ENCODE measurements at places on chromosomes 1 and 21. TPM values are rescaled to one million over a fixed set of nuclear protein-coding genes. Genes with fewer than 3 reads are reported as not detected.

The ZNF648 gene
- polyA plus RNA-seq, result 0.24 TPM

The TMEM79 gene
- polyA plus RNA-seq, result 8.2 TPM

The AGMAT gene
- 21.0 TPM for polyA plus RNA-seq

The SFN gene
- polyA plus RNA-seq, result 0.51 TPM

The KRTAP6-1 gene
- not detected for polyA plus RNA-seq

The AADACL3 gene
- not detected for polyA plus RNA-seq

The B3GALT2 gene
- polyA plus RNA-seq, result 17.8 TPM

DNA sequence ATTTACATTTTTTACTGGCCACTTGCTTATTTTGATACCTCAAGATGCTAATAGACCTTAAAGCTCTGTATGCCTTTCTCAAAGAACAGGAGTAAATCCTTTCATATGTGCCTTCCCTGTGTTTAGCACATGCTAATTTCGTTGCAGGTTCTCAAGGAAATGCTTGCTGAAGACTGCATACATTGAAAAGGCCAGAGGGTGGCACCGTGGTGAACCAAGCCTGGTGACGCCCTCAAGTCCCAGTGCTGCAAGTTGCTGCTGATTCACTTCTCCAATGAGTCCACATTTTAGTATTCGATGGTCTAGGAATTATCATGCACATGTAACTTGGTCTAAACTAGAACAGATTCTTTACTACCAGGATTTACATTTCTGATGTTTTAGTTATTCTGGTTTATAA lies 94.1 kb downstream of the CLDN17 start:
- DNase-seq, result no peak

GRCh38 chr1:20073256-20073655 lies 3.3 kb downstream of the PLA2G5 start:
- no peak for DNase-seq

DNA sequence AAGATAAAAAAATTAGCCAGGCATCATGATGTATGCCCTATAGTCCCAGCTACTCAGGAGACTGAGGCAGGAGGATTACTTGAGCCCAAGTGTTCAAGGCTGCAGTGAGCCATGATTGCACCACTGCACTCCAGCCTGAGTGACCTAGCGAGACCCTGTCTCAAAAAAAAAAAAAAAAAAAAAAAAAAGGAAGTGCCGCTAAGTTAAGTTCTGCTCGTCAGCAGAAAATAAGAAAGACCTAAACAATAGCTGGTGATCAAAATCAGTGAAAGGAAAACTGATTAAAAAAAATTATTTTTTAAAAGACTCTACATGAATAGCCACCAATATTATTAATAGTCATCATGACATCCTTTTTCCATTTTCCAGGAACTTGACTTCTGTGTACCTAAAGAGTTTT lies 44.2 kb upstream of the MTR start:
- no peak for DNase-seq

GRCh38 chr21:31614705-31615104 lies 44.8 kb upstream of the SOD1 start:
- no peak for DNase-seq

DNA sequence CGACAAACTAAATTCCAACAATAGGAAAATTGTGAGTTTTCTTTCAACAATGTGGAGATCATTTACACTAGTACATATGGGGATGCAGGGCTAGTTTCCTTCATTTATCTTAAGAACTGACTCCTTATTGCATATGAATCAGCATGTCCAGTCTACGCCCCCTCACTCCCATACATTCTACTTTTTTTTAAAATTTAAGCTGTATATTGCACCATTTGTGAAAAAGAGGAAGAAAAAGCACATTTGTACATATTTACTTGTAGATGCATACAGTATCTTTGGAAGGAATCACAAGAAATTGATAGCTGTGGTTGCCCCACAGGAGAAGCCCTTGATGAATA lies 15.9 kb downstream of the VPS26C start:
- DNase-seq, result no peak

- no peak for DNase-seq
Measured at GRCh38 chr1:85461216-85461918, 3.6 kb downstream of the DDAH1 start.

DNA sequence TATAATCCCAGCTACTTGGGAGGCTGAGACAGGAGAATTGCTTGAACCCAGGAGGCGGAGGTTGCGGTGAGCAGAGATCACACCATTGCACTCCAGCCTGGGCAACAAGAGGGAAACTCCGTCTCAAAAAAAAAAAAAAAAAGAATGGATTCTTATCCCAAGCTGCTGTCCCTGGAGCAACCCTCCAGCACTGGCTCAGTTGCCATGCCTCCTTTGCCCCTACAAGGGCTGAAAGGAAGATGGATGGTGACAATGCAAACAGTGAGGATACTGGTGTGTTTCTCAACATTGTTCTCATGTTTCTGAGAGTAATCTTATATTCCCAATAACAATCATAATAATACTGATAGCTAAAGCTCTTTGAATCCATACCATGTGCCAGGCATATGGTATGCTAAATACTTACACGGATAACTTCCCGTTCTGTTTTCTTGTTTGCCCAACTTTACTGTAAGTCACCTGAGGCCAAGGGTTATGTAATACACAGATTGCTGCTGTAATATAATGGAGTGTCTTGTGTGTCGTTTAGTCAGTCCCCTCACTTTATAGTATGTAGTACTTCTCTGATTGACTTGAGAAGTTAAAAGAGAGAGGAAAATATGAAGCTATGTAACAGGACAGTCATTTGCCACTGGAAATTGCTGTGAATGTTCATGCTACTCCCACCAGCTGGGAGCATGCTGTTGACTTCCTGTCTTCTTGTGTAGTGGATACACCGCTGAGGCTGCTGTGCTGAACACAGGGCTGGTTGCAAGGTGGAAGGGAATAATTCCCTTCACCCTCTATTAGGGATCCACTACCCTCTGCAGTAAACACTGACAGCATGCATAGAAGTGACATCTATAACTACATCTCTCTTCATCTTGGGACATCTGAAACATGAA lies 153.6 kb downstream of the CNIH3 start:
- DNase-seq, result no peak

- no peak for DNase-seq
Measured at GRCh38 chr1:204520834-204521709, 4.9 kb downstream of the MDM4 start.

DNA sequence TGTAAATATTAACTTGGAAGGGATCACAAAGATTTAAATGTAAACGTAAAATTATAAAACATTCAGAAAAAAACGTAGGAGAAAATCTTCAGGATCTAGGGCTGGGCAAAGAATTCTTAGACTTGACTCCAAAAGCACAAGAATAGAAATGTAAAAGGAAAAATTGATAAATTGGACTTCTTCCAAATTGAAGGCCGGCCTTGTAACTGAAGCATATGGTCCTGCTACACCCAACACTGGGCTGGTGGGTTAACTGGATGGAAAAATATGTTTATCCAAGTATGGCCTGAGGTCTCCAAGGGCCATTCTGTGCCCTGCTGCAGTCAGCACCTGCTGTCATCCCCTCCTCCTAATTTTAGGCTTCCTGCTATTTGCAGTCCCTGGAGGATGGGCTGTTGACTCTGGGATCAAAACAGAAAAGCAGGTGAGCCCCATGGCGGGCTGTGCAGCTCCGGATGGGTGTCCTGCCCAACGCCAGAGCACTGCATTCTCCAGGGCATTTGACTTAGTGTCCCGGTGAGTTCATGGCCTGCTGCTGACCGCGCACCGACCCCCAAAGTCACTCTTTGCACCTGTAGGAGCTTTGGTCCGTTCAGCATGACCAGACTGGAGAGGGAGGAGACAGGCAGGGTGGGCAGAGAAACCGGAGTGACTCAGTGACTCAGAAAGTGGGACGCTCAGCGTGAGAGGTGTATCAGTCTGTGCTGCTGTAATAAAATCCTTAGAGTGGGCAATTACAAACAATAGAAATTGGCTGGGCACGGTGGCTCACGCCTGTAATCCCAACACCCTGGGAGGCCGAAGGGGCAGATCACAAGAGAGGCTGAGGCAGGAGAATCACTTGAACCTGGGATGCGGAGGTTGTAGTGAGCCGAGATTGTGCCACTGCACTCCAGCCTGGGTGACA lies 6.1 kb upstream of the AIRE start:
- no peak for DNase-seq

- DNase-seq, result no peak
Measured at GRCh38 chr1:234315588-234315987, 57.7 kb upstream of the COA6 start.

- no peak for DNase-seq
Measured at GRCh38 chr1:53356637-53357036, 28.8 kb upstream of the LRP8 start.

GRCh38 chr1:71364236-71364635 lies 283.4 kb upstream of the ZRANB2 start:
- DNase-seq, result no peak

- DNase-seq, result no peak
Measured at GRCh38 chr1:245205396-245205795, 50.6 kb downstream of the KIF26B start.

- no peak for DNase-seq
Measured at GRCh38 chr1:2255420-2256369, 27.6 kb downstream of the SKI start.

- no peak for DNase-seq
Measured at GRCh38 chr1:119139857-119140176, 636 bp downstream of the WARS2 start.

DNA sequence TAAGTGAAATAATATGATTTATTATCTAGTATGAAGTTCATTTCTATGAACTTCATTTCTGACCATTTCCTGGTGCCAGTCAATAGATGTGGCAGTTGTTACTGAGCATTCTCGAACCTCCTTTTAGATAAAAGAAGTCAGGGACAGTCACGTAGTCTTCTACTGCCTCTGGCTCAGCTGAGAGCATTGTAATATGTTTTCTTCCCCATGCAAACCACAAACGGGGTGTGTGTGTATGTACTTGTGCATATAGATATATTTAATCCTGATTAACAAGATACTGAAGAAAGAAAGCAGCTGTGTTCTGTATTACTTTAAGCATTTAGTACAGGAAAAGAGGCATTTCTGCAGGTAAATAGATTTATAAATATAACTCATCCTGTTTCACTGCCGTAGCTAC lies 21.6 kb downstream of the ZNF684 start:
- DNase-seq, result no peak

- no peak for DNase-seq
Measured at GRCh38 chr1:49208712-49209111, 432.0 kb upstream of the BEND5 start.

DNA sequence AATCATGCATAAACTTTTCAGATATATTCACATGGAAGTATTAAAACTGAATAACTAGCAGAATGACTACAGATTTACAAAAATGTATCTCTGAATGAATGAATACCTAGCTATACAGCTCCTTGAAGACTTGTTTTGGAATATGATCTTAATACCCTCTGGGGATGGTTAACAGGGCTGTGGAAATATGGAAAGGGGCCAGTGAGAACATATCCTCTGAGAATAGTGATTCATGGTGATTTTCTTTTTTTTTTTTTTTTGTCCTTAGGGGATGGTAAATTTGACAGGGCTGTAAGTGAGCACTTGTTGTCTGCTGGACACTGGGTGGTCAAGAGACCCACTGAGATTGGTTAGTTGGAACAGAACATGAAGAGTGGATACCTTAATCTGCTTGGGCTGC lies 80.7 kb upstream of the HP1BP3 start:
- DNase-seq, result no peak

GRCh38 chr21:15004721-15005370 lies 60.0 kb downstream of the NRIP1 start:
- DNase-seq, result no peak

- DNase-seq, result no peak
Measured at GRCh38 chr1:61079296-61079897, 3.0 kb upstream of the NFIA start.

GRCh38 chr1:67749263-67749843 lies 64.4 kb downstream of the GADD45A start:
- DNase-seq, result no peak

- DNase-seq, result no peak
Measured at GRCh38 chr1:61534847-61535246, 190.1 kb downstream of the TM2D1 start.

GRCh38 chr1:91755702-91756287 lies 130.2 kb downstream of the TGFBR3 start:
- DNase-seq, result no peak

DNA sequence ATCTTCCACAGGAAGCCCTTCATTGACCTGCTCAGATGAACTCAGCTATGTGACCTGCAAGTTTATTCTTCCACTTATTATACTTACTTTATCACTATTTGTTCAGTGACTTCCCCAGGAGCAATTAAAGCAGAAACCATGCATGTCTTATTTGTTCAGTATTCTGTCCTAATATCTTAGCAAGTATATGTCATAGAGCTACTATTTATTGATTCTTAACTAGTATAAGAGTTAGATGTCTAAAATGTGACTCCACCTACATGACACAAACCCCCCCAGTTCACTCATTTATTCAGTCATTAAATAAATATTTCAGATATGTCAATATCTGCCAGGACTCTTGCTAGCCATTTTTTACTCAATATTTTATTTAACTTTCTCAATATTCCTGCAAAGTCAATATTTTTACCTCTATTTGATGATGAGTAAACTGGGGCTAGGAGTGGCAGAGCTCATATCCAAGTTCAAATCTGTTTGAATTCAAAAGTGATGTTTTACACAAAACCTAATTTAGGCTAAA lies 469.0 kb upstream of the USP24 start:
- DNase-seq, result no peak

DNA sequence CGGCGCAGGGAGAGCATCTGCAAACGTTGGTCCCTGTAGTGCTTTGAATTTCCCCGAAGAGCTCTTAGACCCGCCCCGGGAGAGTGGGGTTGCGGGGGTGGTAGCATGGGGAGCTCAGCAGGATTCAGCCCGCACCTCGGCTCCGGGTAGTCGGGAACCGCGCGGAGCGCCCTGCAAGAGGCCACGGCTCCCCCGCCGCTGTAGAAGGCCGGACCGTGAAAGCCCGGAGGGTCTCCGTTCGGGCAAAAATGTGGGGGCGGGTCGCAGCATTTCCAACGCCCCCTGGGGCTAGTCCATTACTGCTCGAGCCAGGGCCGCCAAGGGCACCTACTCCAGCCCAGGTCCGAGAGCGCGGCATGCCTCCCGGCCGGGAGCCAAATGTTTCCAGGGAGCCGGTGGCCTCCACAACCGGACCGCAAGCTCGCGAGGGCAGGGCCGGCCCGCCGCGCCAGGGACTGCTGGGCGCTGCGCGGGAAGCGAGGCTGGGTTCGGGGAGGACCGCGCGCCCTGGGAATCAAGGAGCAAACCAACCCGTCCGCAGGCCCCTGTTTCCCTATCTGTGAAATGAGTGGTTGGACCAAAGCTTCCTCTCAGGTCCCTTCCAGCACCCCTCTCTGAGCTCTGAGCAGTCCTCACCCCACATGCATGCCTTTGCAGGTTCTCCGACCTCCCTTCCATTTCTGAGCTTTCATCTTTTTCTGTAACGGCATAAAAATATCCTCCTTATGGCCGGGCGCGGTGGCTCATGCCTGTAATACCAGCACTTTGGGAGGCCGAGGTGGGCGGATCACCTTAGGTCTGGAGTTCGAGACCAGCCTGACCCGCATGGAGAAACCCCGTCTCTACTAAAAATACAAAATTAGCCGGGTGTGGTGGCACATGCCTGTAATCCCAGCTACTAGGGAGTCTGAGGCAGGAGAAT lies 775 bp upstream of the TMEM63A start:
- no peak for DNase-seq

DNA sequence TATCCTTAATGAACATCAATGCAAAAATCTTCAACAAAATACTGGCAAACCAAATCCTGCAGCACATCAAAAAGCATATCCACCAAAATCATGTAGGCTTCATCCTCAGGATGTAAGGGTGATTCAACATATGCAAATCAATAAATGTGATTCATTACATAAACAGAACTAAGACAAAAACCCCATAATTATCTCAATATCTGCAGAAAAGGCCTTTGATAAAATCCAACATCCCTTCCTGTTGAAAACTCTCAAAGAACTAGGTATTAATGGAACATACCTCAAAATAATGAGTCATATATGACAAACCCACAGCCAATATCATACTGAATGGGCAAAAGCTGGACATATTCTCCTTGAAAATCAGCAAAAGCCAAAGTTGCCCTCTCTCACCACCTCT lies 54.6 kb upstream of the DEPDC1 start:
- DNase-seq, result no peak

Measured in left renal cortex interstitium (tissue), 4 donors.